ENCODE measurements at places on chromosomes 1 and 21. TPM values are rescaled to one million over a fixed set of nuclear protein-coding genes. Genes with fewer than 3 reads are reported as not detected.

CELF3 gene
- not detected for polyA plus RNA-seq

GRCh38 chr21:33317145-33317544, 7.6 kb upstream of the IFNAR1 start:
- DNase-seq, result no peak

GRCh38 chr1:195105281-195105680, 1503.0 kb downstream of the KCNT2 start:
- DNase-seq, result no peak

GRCh38 chr1:91857557-91858239, 28.3 kb downstream of the TGFBR3 start:
- DNase-seq, result no peak

LHX8 gene
- not detected for polyA plus RNA-seq

DNA sequence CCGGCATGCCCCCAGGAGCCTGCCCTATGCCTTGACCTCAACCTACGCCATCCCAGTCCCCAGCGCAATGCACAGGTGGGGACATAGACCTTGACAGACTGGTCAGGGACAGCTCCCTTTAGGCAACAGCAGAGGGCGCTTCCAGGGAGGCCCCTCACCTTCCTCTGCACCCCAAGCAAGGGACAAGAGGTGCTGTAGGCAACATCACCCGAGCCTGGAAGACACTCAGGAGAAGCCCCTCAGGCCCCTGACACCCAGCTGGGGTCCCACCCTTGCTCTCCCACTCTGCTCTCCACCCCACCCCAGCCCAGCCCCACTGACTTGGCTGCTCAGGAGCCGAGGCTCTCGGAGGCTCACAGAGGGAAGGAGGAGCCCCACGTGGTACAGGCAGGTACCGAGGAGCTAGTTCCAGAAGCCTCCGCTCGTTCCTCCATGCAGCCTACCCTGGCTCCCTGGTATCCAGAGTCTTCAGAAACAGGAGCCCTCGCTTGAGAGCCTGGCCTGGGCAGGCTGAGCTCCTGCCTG, 2.4 kb upstream of the WNT3A start:
- DNase-seq, result no peak

All from keratinocyte (primary cell).